ENCODE measurements at places on chromosomes 13 and 19. TPM values are rescaled to one million over a fixed set of nuclear protein-coding genes. Genes with fewer than 3 reads are reported as not detected.
A peak's percentile ranks its signal among the peaks of the same experiment; 100 is the strongest.

Gene OXGR1
- not detected for total RNA-seq

- no peak for DNase-seq
These were observed 171.6 kb upstream of the RNF113B start for GRCh38 chr13:98348466-98349200.

Gene CEACAM7
- total RNA-seq: not detected

Gene CERS1
- 1.5 TPM for total RNA-seq

Gene NKPD1
- 0.26 TPM for total RNA-seq

Gene MIR17HG
- total RNA-seq: 6.2 TPM

DNA sequence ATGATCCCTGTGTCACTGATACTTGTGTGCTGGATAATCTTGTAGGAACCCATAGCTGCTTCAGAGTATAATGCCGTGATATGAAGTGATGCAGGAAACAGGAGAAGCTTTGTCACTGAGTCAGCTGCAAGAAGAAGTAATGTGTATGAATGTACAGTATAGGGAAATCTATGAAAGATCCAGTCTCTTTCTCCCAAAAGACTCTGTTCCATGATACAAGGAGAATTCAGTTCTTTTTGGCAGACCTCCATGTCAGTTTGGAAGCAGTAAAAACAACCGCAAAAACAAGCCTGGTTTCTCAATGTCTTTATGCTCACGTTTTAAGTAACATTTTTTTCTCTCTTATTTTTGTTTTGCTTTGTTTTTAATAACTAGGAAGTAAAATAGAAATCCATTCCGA lies 33.9 kb downstream of the PCDH17 start:
- peak; percentile 8 for DNase-seq

DNA sequence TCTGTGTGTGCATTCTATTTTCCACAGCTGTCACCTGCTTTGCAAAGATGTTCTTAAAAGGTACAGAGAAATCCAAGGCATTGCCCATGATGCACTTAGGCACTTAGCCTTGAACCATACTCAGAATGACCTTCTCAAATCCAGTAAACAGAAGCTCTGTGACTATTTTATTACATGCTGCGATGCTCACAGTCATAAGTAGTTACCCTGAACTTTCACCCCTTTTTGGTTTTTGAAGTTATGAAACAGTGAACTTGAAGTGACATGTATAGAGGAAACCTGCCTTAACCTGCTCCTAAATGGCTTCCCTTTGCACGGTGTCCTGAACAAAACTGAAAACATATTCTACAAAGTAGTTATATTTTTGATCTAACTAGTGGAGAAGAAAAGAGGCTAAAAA lies 100.4 kb downstream of the SLC10A2 start:
- no peak for DNase-seq

- DNase-seq: no peak
These were observed 118.0 kb upstream of the ZNF536 start for GRCh38 chr19:30254158-30254557.

DNA sequence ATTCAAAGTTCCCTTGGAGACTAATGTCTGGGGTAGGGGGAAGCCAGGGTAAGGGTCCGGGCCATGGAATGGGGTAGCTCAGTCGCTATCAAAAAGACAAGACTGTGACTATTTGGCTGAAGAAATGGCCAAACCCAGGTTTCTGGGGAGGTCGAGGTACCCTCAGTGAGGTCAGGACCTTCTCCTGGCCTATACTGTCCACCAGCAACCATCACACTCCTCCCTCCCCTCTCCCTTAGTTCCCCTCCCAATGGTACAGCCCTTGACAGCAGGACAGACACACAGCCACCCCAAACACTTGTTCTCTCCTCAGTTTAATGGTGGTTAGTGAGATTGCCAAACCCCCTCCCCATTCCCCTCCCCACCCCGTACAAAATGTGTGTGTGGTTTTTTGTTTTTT lies 2.6 kb upstream of the ZNF428 start:
- DNase-seq: no peak

Gene HTR2A
- 0.33 TPM for total RNA-seq

- peak; percentile 76 for DNase-seq
These were observed 4.1 kb downstream of the SWSAP1 start for GRCh38 chr19:11378319-11379189.

Gene CYP2A7
- not detected for total RNA-seq

- no peak for DNase-seq
These were observed 37.0 kb upstream of the NANOS3 start for GRCh38 chr19:13839938-13840304.

GRCh38 chr13:52664272-52664671 lies 11.6 kb downstream of the SUGT1 start:
- DNase-seq: no peak

DNA sequence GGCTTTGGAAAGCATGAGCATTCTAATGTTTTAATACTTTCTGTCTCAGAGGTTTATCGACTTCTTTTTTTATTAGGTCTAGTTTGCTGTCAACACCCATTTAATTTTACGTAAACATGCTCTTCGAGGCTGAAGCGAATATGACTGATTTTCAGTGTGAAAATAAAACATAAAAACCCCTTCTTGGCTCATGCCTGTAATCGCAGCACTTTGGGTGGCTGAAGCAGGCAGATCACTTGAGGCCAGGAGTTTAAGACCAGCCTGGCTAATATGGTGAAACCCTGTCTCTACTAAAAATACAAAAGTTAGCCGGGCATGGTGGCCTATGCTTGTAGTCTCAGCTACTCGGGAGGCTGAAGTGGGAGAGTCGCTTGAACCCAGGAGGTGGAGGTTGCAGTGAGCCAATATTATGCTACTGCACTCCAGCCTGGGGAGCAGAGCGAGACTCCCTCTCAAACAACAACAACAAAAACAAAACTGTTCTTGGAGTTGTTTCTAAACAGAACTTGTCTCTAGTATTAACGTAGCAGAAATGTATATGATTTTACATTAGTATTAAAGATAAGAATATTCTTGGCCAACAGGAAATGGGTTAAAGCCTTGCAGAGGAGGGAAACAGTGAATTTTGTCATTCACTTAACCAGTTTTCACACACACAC lies 7.1 kb upstream of the IGFL3 start:
- peak; percentile 20 for DNase-seq

Gene C2CD4C
- total RNA-seq: 0.17 TPM

DNA sequence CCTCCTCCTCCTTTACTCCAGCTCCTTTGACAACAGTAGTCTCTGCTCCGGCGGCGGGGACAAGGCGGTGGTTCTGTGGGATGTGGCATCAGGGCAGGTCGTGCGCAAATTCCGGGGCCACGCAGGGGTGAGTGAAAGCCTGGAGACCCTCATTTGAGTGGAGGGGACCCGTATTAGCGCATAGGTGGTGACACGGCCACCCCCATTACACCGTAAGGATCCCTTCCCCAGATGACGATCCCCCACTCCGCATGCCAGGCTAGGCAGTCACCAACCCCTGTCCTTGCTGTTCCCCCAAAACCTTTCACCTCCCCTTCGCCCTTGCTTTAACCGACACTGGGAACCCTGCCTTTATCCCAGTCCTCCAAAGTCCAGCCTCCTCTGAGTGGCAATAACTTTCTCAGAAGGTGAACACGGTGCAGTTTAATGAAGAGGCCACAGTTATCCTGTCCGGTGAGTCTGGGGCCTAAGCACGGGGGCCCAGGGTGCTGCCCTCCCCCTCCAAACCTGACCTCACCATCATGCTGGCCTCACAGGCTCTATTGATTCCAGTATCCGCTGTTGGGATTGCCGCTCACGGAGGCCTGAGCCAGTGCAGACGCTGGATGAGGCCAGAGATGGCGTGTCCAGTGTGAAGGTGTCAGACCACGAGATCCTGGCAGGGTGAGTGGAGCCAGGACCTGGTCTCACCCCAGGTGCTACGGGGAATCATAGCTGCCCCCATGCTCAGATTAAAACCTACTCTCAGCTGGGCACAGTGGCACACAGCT lies 3.7 kb downstream of the WDR83 start:
- DNase-seq: no peak

DNA sequence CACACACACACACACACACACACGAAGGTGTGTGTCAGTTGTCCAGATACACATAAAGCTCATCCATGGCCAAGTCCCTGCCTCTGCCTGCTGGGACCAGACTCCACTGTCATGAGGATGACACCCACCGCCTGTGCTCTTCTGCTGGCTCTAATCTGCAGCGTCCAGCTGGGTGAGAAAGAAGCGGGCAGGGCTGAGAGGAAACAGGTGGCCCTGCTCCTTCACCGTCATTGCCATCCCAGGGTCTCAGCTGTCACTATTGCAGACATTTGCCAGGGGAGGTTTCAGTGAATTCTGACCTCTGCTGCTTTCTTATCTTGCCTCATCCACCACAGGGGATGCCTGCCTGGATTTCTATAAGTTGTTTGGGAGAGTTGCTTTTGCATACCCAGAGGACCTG lies 31.4 kb downstream of the SCGB2B2 start:
- DNase-seq: no peak

DNA sequence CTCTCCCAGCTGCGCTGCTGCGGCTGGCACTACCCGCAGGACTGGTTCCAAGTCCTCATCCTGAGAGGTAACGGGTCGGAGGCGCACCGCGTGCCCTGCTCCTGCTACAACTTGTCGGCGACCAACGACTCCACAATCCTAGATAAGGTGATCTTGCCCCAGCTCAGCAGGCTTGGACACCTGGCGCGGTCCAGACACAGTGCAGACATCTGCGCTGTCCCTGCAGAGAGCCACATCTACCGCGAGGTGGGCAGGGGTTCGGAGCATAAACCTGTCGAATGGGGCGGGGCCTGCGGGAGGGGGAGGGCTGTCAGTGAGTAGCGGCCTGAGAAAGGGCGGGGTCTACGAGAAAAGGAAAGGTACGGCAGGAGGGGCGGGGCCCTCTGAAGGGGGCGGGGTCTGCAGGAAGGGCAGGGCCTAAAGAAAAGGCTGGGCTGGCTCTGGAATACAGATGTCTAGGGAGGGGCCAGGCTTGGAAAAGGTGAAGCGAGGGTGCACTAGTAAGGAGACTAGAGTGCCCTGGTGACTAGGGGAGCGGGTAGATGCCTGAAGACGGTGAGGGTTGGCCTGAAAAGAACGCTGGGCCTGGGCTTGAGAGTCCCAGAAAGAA lies 3.6 kb downstream of the CD37 start:
- peak; percentile 19 for DNase-seq

- DNase-seq: no peak
These were observed 17.1 kb downstream of the GPATCH1 start for GRCh38 chr19:33098055-33098534.

- DNase-seq: peak; percentile 45
These were observed 92.0 kb downstream of the KCNRG start for GRCh38 chr13:50107205-50107604.

Gene GFY
- not detected for total RNA-seq

Gene ZNF616
- total RNA-seq: 12.4 TPM

Gene SYNGR4
- total RNA-seq: not detected

DNA sequence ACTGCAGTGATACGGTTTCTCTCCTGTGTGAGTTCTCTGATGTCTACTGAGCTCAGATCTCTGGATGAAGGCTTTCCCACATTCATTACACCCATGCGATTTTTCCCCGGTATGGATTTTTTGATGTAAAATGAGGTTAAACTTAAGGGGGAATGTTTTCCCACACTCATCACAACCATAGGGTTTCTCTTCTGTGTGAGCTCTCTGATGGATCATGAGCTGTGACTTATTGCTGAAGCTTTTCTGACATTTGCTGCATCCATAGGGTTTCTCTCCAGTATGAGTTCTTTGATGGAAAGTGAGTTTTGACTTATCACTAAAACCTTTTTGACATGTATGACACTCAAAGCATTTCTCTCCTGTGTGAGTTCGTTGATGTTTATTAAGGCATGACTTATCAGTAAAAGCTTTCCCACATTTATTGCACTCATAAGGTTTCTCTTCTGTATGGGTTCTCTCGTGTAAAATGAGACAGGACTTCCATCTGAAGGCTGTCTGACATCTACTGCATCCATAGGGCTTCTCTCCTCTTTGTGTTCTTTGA lies 10.6 kb upstream of the ZNF649 start:
- DNase-seq: no peak

DNA sequence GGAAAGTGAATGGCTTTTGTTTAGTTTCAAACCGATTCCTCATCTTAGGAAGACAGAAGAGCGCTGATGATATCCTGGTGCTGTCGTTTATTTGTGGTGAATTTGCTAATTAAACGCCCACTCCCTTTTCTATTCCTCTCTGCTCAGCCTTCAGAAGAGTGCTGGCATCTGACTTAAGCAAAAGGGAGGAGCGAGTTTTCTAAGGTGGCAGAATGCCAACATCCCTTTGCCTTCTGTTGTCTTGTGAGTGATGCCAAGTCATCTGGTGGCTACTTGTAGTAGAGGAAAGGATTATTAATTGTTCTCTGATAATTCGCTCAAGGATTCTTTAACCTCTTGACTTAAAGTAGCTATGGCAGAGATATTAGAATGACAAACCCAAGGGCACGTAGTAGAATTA lies 68.1 kb downstream of the ERCC5 start:
- DNase-seq: peak; percentile 60

DNA sequence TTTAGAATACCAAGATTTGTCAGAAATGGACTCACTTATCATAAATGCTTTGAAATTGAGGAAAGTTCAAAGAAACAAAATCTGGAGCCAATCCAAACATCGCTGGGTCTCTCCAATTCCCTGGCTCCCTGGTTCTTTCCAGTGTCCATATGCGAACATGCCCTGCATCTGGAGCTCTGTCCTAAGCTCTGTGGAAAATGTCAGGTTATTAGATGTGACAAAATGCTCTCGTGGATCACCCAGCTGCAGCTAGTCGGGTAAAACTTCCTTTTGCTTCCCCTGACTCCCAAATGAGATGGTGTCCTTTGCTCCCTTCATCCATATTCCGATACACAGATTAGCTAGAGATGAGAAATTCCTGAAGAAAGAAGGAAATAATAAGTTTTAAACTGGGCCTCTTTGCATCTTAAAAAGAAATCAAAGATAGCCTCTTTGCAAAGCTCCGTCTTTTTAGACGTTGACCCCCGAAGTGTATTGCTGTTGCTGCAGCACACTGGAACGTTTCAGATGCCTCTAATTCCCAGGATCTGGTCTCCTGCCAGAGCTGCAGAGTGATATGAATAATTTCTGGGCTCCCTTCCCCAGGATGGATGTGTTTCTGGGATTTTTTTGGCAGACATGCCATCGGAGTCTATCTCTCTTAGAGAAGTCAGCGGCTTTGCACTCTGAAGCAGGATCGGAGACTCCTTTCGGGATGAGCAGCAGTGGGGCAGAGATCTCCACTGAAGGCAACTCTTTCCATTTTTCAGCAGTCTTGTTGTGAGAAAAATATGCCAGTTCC lies 102.9 kb downstream of the TEX26 start:
- peak; percentile 67 for DNase-seq

DNA sequence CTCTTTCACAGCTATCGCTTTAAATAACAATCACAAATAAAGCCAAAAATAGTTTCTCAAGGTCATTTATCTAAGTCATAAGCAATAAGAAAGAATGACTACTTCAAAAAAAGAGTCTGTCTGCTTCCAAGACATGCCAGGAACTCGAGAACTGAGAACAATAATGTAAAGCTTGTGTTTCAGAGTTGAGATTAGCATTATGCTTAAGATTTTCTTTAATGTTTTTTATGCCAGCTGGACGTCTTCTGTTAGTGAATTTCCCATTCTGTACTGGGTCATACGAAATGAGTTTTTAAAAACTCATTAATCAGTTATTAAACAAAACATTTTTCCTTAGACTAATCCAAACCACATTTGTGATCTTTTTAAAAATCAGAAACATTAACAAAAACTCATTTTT lies 3.2 kb upstream of the SPRYD7 start:
- DNase-seq: no peak

Gene ETFB
- total RNA-seq: 123 TPM

- peak; percentile 62 for DNase-seq
These were observed 15.5 kb downstream of the MAST3 start for GRCh38 chr19:18112989-18113478.

Gene XAB2
- total RNA-seq: 19.0 TPM

- DNase-seq: no peak
These were observed 114.8 kb upstream of the MIR17HG start for GRCh38 chr13:91232716-91233115.

Gene INAFM1
- 3.6 TPM for total RNA-seq

GRCh38 chr19:2186071-2186846 lies 22.5 kb downstream of the DOT1L start:
- DNase-seq: peak; percentile 97

All from fibroblast of lung (primary cell).